T-helper 9 cell (primary cell): ENCODE measurements at places on chromosomes 16 and 17.

- no peak for DNase-seq
Measured at GRCh38 chr16:10402975-10403374, 17.1 kb downstream of the ATF7IP2 start.

GRCh38 chr17:64058621-64059020, 38.2 kb upstream of the ICAM2 start:
- no peak for DNase-seq

- no peak for DNase-seq
Measured at GRCh38 chr16:24689128-24689527, 40.3 kb upstream of the TNRC6A start.

- no peak for DNase-seq
Measured at GRCh38 chr17:13995856-13996271, 73.4 kb upstream of the COX10 start.

- DNase-seq = peak; percentile 55
Measured at GRCh38 chr17:76199469-76199868, 40.8 kb downstream of the RNF157 start.

DNA sequence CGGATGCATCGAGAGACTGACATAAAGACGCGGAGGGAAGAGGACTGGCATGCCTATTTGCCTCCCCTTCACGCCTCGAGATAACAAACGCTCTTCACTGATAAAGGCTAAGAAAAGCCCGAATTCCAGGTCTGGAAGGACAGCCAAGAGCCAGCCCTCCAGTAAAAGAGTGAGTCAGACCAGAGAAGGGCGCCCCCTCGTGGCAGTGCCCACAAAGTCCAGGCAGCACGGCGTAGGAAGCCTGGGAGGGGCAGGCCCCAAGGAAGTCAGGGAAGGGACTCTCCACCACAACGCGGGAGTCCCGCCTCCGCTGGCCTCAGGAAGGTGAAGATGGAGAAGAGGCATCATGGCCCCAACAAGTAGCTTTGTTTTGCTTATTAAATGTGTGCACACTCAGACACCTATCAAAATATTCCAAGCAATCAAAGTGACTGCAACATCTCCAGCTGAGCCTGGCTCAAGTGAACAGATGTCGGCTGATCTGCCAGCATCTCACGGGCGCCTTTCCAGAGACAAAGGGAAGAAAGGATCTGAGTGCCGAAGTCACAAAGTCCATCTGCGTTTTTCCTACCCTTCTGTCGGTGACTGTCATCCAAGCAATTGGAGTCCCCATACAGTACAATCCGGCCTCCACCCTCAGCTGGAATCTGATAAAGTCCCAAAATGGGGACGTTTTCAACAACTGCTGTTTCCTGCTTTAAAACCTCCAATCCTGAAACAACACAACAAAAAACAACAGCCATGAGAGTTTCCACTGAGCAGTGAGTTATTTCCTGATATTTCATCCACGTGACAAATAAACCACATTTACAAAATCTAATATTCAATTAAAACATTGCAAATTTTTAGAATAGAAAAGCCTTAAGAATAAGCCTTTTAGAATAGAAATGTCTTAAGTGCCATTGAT, 20.4 kb upstream of the SLC38A8 start:
- peak; percentile 60 for DNase-seq
